LHCN-M2 (cell line): ENCODE measurements at places on chromosomes 7 and 10. TPM values are rescaled to one million over a fixed set of nuclear protein-coding genes. Genes with fewer than 3 reads are reported as not detected.

Gene SPOCK2
- 0.06 and 0.29 TPM in 2 replicates for total RNA-seq

Gene PILRB
- 15.7 and 20.1 TPM in 2 replicates for total RNA-seq

Gene FZD1
- total RNA-seq = 48.3 and 58.5 TPM in 2 replicates

Gene HYAL4
- not detected in 2 replicates for total RNA-seq

Gene SFTPD
- total RNA-seq = not detected in 2 replicates

Gene BTBD16
- not detected in 2 replicates for total RNA-seq

Gene TAS2R3
- total RNA-seq = 0.19 and 0.34 TPM in 2 replicates

Gene PCLO
- 0.19 and 0.57 TPM in 2 replicates for total RNA-seq

Gene MGAM2
- not detected in 2 replicates for total RNA-seq

Gene CTAGE4
- 0.06 TPM in 1 of 2 replicates, not detected in the other for total RNA-seq

Gene ADAM22
- total RNA-seq = 0.17 and 0.19 TPM in 2 replicates

GRCh38 chr7:158127241-158127640, 460.4 kb downstream of the PTPRN2 start:
- no peak for DNase-seq

GRCh38 chr10:75803816-75804552, 372.6 kb downstream of the LRMDA start:
- DNase-seq = no peak

GRCh38 chr7:93717217-93717900, 142.8 kb upstream of the CALCR start:
- DNase-seq = peak; percentile 91

DNA sequence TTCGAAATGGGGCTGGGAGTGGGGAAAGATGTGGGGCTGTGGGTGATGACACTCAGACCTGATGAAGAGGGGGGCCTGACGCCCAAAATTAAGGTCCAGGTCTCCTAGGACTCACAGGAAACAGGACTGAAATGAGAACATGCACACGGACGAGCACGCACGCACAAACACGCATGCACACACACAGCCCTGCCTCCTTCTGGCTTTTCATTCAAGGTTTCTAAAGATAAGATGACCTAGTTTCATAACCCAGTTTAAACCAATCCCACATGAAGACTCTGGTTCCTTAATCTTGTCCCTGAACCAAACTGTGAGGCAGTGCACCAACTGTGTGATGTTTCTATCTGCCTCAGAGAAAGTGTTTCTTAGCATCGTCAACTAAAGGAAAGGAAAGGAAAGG, 162.0 kb downstream of the DGKI start:
- DNase-seq = no peak

DNA sequence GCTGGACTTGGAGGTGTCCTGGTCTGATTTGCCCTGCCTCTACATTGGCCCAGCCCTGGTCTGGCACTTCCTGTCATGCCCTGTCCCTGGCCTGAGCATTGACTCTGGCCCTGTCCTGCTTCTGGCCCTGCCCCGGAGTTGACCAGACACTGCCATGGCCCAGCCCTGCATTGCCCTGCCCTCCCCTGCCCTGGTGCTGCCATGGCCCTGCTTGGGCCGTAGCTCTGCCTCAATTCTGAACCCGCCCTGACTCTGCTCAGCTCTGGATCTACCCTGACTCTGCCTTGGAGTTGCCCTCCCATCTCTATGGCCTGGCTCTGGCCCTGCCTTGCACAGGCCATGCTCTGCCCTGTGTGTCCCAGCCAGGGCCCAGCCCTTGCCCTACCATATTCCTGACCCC, 647.1 kb downstream of the ZNF37A start:
- no peak for DNase-seq

DNA sequence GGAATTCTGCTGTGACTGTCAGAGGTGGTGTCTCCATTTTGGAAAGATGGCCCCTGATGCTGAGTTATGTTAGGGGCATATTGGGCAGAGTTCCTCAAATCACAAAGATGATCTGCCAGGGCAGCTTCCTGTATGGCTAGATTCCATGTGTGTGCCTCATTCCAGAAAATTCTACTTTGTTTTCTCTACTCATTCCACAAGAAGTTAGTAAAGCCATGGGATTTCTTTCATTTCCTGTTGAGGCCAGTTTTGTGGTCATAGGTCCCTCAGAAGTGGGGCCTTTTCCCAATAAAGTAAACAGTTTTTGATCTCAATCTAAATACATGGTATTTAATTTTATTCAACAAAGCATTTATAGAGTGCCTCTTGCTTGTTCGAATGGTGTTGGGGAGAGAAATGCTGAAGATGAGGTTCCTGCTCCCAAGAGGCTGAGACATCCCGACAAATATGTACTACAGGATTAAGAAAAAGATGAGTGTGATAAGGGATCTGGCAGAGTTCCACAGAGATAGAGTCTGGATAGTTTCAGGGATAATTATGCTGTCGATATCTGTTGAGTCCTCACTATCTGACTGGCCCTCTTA, 33.0 kb downstream of the MINDY4 start:
- peak; percentile 93 for DNase-seq

DNA sequence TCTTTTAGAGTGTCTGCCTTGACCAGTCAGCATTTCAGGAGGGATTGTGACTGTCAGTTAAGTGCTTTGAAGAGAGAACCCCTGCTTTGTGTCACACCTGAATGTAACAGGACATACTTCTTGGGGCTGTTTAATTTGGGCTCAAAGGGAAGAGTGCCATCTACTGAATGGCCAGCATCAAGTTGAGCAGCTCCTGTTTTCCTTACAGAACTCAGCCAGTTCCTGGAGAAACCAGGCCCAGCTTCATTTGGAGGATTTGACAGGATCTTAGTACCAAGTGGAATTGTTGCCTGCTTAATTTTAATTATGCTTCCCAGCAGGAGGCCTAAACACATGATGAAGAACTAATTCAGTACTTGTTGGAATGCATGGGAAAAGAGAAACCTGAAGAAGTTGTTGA, 8.3 kb downstream of the ADD3 start:
- peak; percentile 21 for DNase-seq

GRCh38 chr10:126177417-126178030, 210.8 kb downstream of the ADAM12 start:
- DNase-seq = no peak

DNA sequence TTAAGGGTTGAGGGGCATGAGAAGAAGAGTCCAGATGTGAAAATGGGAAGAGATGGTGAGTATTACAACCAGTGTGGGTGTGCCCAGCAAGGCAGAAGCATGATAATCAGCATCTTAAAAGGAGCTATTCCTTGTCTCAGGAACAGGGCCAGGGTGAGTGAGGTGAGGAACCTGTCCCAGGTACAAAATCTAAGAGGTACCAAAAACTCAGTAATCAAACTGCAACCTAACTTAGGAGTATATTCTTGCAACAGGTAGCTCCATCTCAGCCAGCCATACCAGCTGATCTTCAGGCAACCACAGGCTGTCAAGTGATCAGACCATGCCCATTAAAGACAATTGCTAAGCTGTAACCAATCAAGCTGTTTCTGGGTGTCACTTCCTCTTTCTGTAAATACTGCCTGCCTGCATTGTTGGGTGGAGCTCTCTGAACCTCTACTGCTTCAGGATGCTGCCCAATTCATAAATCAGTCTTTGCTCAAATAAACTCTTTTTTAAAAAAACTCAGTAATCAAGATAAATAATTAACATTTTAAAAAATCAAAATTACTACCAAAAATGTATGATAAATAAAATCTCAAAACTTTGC, 7.4 kb downstream of the KEL start:
- no peak for DNase-seq

- DNase-seq = no peak
These were observed 25.3 kb upstream of the SMIM30 start for GRCh38 chr7:113143486-113144257.

- no peak for DNase-seq
These were observed 8.3 kb downstream of the FAM20C start for GRCh38 chr7:200704-201103.

DNA sequence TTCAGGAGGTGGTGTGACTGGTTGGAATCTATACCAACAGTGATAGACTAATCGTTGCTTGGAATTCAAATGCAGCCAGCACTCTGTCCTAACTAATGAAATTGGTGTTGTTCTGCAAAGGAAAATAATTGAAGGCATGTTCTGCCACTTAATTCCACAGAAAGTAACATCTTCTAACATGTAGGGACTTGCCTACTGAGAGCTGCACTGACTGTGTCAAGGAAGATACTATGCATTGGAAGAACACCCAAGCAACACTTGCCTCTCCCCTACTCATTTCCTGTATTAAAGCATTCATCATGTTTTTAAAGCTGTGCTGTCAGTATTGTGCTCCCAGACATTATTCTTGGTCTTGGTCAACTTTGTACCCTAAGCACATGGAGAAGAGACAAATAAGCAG, 2.7 kb upstream of the CYP3A7 start:
- DNase-seq = peak; percentile 60

- no peak for DNase-seq
These were observed 43.4 kb upstream of the GJD4 start for GRCh38 chr10:35561715-35562114.

- DNase-seq = no peak
These were observed 40.6 kb upstream of the MAGI2 start for GRCh38 chr7:79494046-79494445.

- peak; percentile 84 for DNase-seq
These were observed 75.7 kb upstream of the CCDC71L start for GRCh38 chr7:106736508-106737201.

GRCh38 chr7:70698219-70698832, 433.6 kb upstream of the GALNT17 start:
- DNase-seq = peak; percentile 70

DNA sequence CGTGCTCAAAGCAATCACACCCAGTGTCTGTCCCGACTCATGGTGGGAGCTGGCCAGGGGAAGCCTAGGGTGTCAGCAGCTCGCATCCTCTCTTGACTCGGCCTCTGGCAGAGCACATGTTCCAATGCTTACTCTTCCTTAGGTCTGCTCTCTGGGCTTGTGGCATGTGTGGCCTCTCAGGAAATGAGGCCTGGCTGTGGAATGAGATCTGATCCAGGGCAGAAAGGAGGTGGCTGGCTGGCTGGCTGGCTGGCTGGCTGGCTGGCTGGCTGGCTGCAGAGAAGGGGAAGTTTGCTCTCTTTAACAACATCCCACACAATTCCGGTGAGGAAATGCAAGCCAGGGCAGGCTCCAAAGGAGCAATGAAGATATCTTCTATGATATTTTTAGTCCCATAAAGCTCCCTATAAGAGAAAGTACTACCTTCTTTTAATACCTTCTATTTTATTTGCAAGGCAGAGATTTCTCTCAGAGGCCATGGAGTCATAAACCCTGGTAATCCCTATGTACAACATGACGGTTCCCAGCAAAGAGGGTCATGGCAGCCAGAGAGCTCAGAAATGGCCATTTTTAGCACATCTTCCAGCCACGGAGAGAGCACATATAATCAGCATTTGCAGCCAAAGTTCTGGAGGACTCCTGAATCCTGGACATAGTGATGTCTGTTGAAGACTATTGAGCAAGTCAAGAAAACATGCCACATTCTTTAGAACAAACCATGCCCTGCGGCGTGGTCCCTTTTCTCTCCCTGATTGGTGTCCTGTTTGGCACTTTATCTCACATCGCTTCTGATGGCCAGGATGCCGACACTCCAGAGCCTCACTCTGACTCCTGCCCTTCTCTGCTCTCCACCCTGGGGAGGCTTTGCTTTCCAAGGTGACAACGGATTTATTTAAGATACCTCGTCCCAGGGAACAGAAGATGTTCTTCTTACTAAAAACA, 153.7 kb downstream of the FANK1 start:
- DNase-seq = peak; percentile 31
